ENCODE measurements at places on chromosomes 6 and 20. TPM values are rescaled to one million over a fixed set of nuclear protein-coding genes. Genes with fewer than 3 reads are reported as not detected.

Gene UST
- 1.5 TPM for total RNA-seq

Gene TMEM200A
- total RNA-seq, result 0.20 TPM

Gene OR2B6
- total RNA-seq, result not detected

Gene UTRN
- 58.5 TPM for total RNA-seq

Gene PRSS35
- not detected for total RNA-seq

Gene ZBTB46
- 0.31 TPM for total RNA-seq

Gene SOX4
- total RNA-seq, result 1.6 TPM

Gene LINC00237
- not detected for total RNA-seq

Gene NEDD9
- total RNA-seq, result 29.7 TPM

Gene SLC26A8
- total RNA-seq, result not detected

Gene KCNK16
- total RNA-seq, result not detected

Gene CGA
- not detected for total RNA-seq

Gene OR2J3
- total RNA-seq, result not detected

Gene PDE7B
- 0.58 TPM for total RNA-seq

Gene OPN5
- not detected for total RNA-seq

Gene HMGN3
- total RNA-seq, result 45.6 TPM

Gene OTOR
- total RNA-seq, result not detected

Gene NKAIN4
- total RNA-seq, result not detected

Gene SLC35D3
- total RNA-seq, result not detected
